ENCODE measurements at places on chromosomes 16 and 17. TPM values are rescaled to one million over a fixed set of nuclear protein-coding genes. Genes with fewer than 3 reads are reported as not detected.

GRCh38 chr16:86697715-86698114 is 119.4 kb downstream of the FOXL1 start:
- DNase-seq: no peak

The TSPAN10 gene
- 0.26 TPM for total RNA-seq

DNA sequence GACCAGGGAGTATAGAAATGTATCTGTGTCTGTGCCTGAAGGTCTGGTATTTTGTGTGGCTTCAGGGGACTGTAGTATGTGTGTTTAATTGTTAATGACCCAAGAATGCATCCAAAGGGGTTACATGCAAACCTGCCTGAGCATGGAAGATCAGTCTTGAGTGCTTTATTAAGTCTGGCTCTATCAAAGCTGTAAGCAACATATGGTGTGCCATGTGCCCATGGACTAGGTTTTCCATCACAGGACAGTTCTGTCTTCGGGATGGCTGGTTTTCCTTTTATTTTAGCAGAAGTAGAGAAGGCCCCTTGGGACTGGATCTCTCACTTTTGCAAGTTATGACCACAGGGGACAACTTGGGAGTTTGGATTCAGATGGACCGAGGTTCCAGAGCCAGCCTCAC is 18.2 kb downstream of the RBFOX1 start:
- DNase-seq: no peak

The TEKT3 gene
- total RNA-seq: not detected

The SLC35G6 gene
- not detected for total RNA-seq

DNA sequence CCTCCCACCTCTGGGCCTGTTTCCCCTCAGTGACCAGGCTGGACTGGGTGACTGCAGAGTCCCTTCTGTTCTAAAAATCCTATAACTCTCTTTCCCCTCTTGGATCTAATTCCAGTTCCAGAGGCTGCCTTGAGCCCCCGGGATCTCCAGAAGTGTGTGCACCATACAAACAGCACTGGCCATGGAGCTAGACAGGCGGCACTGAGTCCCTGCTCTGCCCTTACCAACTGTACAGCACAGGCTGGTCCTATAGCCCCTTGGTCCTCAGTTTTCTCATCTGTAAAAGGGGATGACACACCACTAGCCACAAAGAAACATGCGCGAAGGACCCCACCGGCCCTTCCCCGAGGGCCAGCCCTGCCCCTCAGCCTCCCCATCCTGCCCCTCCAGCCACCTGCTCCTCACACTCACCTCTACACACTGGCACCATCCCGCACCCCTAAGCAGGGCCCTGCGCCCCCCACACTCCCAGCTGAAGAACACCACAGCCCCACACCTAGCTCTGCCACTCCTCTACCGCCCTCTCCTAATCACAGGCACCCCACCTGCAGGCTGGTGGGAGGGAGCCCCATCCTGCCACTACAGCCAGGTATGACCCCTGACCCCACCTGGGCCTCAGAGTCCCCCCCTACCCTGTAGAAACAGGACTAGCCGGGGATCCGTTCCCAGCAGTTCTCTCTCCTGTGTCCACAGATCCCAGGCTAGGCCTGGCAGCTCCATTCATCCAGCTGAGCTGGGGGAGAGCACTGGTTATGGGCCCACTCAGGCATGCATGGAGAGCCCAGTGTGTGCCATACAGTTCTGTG is 913 bp upstream of the KRT16 start:
- no peak for DNase-seq
